ENCODE measurements at places on chromosomes 2 and 18. TPM values are rescaled to one million over a fixed set of nuclear protein-coding genes. Genes with fewer than 3 reads are reported as not detected.

Gene KIF1A
- under 0.01 TPM for total RNA-seq

Gene FAM161A
- total RNA-seq: 0.70 TPM

Gene LRATD1
- total RNA-seq: not detected

Gene IL18RAP
- total RNA-seq: not detected

Gene ITGB6
- 0.09 TPM for total RNA-seq

Gene TTN
- under 0.01 TPM for total RNA-seq
